ENCODE measurements at places on chromosomes 3 and 15. TPM values are rescaled to one million over a fixed set of nuclear protein-coding genes. Genes with fewer than 3 reads are reported as not detected.

GRCh38 chr15:89385596-89386331 is 51.1 kb upstream of the POLG start:
- peak; percentile 89 for DNase-seq

DNA sequence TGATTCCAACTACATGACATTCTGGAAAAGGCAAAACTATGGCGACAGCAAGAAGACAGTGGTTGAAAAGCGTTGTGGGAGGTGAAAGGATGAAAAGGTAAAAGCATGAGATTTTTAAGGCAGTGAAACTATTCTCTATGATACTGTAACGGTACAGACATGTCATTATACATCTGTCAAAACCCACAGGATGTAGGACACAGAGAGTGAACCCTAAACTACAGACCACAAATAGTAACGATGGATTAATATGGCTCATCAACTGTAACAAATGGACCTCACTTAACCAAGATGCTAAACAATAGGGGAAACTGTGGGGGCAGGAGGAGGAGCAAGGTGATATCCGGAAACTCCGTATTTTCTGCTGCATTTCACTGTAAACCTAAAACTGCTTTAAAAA is 39.1 kb downstream of the MYO9A start:
- no peak for DNase-seq

- no peak for DNase-seq
Measured at GRCh38 chr3:102741105-102741504, 306.3 kb downstream of the ZPLD1 start.

DNA sequence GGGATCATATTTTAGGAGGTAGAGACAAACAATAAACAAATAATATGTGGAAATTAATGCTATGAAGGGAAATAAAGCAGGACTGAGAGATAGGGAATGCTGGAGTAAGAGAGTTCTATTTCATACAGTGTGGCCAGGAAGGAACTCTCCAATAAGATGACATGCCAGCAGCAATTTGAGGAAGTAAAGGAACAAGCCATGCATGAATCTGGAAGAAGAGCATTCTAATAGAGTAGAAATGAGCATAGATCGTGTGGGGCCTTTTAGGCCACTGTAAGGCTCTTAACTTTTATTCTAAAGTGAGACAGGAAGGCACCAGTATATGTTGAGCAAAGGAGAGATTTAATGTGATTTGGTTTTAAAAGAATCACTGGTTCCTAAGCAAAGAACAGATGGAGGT is 126.3 kb downstream of the DMXL2 start:
- no peak for DNase-seq

DNA sequence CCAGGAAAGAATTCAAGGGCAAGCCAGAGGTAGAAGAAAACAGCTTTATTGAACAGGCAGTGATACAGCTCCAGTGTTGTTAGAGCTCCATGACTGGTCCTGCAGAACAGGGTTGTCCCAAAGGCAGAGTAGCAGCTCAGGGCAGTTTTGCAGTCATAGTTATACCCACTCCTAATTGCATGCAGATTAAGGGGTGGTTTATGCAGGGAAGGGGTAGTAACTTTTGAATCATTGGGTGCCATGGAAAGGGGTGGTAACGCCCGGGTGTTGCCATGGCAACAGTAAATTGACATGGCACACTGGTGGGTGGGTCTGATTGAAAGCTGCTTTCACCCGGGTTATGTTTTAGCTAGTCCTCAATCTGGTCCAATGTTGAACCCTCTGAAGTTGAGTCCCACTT is 9.7 kb upstream of the RAB6B start:
- DNase-seq = no peak

DNA sequence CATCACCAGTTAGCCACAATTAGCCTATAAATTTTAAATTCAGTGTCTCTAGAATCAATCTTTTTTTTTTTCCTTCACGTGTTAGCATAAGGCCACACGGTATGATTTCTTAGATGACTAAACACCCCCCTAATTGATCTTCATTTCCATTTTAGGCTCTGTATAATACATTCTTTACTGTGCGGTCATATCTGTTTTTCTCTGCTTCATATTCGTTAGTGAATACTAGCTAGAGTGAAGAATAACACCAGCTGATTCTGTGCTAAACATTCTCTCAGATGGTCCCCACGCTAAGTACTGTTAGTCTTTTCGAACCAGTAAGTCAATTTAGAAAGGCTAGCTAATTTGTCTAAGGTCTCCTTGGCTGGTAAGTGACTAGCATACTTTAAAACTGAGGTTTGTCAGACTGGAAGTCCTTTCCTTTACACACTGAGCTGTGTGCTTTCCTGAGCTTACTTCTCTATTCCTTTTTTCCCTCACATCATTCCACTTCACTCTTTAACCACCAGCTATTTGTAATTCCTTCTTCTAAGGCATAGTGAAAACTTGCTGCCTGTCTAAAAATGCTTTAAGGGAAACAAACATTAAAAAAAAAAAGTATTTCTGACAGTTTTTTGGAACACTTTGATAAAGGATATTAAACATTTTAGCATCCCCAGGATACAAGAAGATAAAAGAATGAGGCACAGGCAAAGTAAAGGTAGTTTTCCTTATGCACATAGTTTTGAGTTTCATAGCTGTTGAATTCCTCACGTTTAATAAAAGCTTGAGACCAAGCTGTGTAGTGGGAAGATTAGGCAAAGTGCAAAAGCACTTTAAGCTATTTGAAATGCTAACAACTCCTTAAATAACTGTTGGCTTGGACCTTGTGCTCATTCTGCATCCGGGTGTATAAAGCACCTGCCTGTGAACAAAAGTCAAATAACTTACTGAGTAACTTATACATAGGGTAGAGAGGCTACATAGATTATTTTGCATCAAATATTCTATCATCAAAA is 17.1 kb downstream of the ZFAND6 start:
- no peak for DNase-seq

DNA sequence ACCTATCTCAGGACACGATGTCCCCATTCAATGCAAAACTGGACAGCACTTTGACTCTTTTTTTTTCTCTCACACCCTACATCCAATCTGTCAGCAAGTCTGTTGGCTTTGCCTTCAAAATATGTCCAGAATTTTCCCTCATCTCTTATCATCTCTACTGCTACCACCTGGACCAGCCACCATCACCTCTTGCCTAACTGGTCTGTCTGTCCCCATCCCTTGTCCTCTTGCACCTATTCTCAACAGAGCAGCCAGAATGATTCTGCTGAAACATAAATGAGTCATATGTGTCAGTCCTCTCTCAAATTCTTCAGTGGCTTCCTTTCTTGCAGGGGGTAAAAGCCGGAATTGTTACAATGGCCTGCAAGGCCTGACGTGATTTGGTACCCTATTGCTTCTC is 105.8 kb downstream of the CYP19A1 start:
- no peak for DNase-seq

Gene C3orf85
- total RNA-seq = not detected

DNA sequence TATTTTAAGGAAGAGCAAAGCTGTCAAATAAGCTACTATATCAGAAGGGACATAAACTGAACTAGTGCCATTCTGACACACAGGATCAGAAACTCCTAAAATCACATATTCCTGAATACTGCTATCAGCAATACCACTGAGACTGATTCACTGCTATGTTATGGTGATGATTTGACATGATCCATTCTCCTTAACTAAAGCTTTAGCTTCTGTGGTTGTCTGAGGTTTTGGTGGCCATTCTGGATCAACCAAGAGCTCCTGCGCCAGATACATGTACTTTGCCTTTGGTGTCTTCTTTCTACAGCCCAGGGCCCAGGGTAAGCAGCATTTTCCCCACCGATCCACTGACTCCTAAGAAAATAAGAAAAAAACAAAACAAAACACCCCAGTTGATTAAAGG is 6.7 kb upstream of the GP5 start:
- DNase-seq = no peak

GRCh38 chr3:116045314-116045713 is 400.0 kb downstream of the LSAMP start:
- DNase-seq = no peak

DNA sequence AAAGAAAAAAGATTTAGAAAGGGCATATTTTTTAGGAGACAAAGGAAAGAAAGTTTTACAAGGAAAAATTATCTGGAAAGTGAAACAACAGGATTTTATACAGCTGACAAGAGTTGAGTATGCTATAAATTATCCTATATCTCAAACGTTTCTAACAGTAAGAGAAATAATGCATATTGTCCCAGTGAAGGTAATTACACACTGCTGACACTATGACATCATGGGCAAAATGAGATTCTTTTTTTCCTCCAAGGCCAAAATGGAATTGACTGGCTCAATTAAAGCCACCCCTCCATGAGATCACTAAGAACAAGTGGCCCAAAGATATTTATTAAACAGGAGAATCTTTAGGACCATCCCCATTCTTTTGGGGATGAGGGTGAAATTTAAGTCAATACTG is 72.0 kb upstream of the CDIN1 start:
- no peak for DNase-seq

DNA sequence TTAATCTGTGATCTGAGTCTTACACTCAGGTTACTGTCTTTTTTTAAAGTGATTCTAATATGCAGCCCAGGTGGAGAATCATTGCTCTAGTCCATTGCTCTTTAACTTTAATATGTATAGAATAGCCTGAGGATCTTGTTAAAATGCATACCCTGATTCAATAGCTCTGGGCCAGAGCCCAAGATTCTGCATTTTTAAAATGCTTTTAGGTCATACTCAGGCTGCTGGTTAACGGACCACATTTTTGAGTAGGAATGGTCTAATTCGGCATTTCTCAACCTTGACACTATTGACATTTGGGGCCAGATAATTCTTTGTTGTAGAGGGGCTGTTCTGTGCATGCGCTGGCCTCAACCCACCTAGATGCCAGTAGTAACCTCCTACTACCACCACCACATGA is 20.9 kb upstream of the FSTL1 start:
- DNase-seq = no peak

Gene ADAMTS17
- 1.6 TPM for total RNA-seq

- DNase-seq = no peak
Measured at GRCh38 chr3:72345980-72346379, 502.3 kb downstream of the SHQ1 start.

DNA sequence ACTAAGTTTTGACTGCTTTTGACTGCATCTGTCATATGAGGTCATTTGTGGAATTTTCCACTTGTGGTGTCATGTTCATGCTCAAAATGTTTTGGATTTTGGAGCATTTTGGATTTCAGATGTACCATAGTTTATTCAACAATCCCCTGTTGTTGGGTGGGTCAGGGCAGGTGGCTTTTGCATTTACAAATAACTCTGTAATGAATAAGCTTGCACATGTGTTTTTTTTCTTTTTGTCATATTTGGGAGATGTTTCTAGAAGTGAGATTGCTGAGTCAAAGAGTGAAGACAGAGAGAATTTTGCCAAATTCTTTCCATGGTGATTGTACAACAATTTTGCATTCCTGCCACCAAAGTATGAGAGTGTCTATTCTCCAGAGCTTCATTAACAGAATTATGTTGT is 62.4 kb upstream of the ADPGK start:
- DNase-seq = no peak

DNA sequence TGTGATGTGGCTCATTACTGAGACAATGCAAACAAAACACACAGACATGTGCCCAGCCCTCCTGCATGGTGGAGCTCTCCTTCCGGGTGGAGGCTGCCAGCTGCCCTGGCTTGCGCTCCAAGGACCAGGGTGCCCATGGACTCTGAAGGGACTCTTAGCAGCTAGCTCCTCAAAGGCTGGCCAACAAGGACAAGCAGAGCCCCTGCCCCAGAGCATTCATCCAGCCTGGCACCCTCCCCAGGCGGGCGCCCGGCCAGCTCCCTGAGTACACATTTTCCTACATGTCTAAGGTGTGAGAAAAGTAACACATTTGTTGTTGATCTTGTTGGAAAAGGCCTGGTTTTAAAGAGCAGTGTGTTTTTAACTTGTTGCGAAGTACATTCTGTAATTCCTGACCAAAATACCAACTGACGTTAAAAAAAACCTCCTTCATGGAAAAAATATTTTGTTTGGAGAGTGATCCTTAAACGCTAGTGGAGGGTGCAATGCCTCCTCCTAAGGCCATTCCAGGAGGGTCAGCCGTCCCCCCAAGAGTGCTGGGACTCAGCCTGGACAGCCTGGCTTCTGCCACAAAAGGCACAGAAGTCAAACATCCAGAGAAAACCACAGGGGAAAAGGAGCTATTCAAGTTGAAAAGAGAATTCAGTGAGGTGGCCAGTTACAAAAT is 86.9 kb downstream of the KLF15 start:
- DNase-seq = no peak

- DNase-seq = peak; percentile 47
Measured at GRCh38 chr3:118817748-118818165, 216.9 kb downstream of the IGSF11 start.

DNA sequence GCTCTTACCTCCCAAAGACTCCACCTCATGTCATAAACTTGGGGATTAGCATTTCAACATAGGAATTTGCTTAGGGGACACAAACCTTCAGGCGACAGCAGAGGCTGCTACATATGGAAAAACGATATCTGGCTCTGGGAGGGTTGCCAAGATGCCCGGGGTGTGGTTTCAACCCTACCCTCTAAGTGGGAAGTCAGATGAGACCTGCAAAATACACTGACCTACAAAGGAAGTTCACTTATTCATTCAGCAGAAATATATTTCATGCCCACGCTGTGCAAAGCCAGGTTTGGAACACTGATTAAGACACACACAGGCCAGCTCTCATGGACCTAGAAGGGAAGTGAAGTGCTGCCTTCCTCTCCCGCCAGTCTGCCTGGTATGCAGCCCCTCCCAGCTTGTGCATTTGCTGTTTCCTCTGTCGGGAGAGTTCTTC is 239.3 kb downstream of the FEZF2 start:
- DNase-seq = peak; percentile 87

GRCh38 chr3:61593446-61594029 is 32.2 kb downstream of the PTPRG start:
- no peak for DNase-seq

DNA sequence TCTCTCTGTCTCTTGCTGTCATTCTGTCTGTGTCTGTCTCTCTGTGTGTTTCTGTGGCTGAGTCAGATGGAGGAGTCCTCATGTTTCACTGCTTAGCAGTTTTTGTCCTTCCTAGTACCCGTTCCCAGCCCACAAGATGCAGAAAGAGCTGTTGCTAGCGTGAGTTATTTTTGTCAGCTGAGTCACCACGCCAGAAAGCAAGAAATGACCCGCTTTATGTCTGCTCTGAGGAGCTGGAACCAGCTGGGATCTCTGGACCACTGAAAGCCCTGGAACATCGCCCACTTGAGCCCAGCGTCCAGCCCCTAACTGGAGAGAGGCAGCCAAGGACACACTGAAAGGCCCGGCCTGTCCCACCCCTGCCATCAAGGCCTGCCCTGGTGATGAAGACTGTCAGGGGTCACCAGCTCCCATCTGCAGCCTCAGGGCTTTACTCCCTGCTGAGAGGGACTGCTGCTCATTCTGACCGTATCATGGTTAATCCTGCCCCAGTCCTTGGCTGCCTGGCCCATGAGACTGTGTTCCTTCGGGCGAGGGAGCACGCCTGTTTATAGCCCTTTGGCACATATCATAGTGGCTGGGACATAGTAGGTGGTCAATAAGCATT is 101.7 kb upstream of the TPM1 start:
- peak; percentile 100 for DNase-seq

DNA sequence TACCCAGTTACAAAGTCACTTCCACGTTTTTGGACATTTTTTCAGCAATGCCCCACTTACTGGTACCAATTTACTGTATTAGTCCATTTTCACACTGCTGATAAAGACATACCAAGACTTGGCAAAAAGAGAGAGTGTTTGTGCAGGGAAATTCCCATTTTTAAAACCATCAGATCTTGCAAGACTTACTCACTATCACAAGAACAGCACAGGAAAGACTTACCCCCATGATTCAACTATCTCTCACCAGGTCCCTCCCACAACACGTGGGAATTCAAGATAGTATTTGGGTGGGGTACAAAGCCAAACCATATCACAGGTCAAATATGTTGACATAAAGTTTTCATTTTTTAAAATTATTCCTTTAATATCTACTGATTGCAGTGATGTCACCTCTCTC is 16.2 kb upstream of the ABI3BP start:
- peak; percentile 14 for DNase-seq
